ENCODE measurements at places on chromosomes 4 and X.
A peak's percentile ranks its signal among the peaks of the same experiment; 100 is the strongest.

GRCh38 chr4:123198706-123199105, 197.9 kb upstream of the SPRY1 start:
- DNase-seq, result no peak

DNA sequence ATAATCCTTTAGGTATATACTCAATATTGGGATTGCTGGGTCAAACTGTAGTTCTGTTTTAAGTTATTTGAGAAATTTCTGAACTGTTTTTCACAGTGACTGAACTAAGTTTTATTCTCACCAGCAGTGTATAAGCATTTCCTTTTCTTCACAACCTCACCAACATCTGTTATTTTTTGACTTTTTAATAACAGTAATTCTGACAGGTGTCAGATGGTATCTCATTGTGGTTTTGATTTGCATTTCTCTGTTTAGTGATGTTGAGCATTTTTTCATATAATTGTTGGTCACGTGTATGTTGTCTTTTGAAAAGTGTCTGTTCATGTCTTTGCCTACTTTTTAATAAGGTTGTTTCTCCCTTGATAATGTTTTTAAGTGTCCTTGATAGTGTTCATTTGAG, 112.6 kb downstream of the LINC00632 start:
- no peak for DNase-seq

DNA sequence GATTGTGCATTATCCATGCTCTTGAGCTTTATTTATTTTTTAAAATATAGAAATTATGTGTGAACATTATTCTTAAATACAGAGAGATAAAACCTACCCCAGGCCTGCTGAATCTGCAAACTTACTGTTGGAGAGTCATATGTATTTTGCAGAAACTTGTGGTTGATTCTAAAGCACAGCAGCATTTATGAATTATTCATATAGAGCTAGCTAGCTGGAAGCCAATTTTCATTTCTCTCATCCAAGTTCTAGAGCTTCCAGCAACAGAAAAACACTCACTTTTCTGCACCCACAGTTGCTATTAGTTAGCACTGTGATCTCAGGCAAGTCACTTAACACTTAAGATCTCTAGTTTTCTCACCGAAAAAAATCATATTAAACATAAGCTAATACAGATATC, 479.5 kb upstream of the FAM47C start:
- DNase-seq, result no peak

GRCh38 chr4:171812665-171813525, at the start of gene GALNTL6:
Gene GALNTL6 (plus strand): TSS chr4:171813404.
- no peak for DNase-seq

GRCh38 chr4:47662975-47663374, 174.9 kb downstream of the CORIN start:
- DNase-seq, result no peak

GRCh38 chrX:46554942-46555341, 9.7 kb upstream of the ZNF674 start:
- DNase-seq, result no peak

DNA sequence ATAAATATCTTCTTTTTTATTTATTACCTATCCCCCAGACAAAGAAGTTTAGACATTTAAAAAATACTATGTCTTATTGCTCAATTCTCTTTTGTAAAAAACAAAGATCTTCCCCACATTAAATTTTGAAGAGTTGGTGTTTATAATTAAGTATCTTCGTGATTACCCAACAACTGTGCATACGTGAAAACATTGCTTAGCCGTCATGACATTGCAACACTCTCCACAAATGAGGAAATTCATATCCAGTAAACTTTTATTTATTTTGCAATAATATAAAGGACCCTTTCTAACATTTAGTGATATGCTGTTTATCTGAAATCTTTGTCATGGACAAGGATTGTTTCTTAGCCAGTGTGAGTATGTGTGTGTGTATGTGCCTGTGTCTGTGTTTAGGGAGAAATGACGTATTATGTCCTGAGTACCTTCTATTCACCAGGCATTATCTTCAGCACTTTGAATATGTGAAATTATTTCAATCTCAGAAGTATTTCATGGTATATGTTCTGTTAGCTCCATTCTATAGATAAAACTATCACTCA, 26.1 kb upstream of the EREG start:
- no peak for DNase-seq

DNA sequence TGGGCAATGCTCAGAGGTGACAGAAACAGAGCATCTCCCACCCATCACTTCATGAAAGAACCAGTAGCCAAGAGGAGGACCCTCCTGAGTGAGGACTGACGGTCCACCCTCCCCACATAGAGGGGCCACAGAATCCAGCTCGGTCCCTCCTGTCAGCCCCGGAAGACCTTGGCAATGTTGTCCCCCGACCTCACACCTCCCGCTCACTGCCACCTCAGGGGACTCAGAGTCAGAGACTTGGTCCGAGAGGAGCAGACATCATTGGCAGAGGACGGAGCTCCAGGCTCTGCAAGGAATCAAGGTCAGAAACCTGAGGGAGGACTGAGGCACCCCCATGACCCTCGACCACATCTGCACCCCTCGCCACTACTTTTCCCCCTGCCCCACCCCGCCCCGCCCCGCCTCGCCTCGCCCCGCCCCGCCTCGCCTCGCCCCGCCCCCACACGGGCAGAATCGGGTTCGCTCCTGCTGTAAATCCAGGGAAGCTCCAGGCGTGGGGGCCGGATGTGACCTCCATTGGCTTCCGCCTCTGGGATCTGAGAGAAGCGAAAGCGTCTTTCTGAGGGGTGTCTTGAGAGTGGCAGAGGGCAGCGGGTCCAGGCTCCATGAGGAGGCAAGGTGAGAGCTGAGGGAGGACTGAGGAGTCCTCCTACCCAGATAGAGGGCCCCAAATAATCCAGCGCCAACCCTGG, at the start of gene MAGEA11:
Gene MAGEA11 (plus strand): TSS at position 516 of the 692 bp plus-strand sequence. CDS start 1,100 bp downstream, outside the sequence.
- DNase-seq, result no peak

GRCh38 chr4:87060957-87061356, 126.1 kb downstream of the AFF1 start:
- peak; percentile 65 for DNase-seq

DNA sequence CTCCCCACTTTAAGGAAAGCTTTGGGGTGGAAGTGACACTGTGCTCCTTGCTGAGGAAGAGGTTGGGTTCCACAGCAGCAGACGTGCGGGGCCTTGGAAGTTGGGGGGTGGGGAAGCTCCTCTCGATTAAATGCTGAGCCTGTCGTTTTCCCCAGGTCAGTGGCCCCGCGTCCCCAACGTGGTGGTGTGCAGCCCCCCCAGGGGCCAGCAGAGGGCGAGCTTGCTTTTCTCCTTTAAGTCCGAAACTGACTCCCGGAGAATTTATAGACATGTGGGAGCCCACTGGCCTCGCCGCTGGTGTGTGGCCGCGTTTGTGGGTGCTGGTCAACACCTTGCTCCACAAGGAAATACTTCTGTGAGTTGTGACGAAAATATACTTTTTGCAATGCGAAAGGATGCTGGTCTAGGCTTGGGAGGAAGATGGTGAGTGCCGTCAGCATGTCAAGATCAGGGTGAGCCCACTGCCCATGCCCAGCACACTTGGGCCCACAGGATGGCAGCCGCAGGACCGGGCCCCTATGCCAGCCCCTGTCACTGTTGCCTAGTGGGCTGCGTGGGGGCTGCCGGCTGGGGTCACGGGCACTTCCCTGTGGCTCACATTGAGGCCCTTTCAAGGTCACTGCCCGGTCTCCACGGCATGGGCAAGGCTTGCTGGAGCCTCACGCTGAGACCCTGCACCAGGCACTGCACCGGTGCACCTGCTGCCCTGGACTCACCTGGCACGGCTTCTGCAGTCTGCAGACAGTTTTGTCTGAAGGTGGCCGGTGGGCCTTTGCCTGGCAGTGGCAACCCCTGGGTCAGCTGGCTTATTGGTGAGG, 9.4 kb downstream of the UVSSA start:
- DNase-seq, result no peak

DNA sequence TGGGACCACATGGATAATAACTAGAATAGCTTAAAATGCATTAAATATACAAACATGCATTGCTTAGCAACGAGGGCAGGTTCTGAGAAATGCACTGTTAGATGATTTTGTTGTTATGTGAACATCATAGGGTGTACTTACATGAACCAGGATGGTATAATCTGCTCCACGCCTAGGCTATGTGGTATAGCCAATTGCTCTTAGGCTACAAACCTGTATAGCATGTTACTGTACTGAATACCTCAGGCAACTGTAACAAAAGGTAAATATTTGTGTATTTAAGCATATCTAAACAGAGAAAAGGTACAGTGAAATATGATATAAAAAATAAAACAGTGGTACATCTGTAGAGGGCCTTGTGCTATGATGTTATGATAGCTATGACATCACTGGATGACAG, 169.2 kb upstream of the IL15 start:
- no peak for DNase-seq

DNA sequence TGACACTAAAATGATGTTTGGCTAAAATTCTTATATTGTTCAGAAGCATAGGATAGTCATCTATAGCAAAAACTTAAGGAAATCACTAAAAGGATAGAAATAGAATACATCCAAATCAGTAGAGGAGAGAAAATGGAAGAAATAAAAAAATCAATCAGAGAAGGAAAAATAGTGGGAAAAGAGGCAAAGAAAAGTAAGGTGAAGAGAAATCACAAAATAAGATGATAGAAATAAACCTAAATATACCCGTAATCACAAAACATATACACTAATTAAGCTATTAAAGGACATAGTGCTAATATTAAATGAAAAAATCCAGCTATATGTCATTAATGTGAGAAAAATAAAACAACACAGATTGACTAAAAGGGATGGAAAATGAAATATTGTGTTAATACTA, 6.3 kb downstream of the PGRMC2 start:
- DNase-seq, result no peak

DNA sequence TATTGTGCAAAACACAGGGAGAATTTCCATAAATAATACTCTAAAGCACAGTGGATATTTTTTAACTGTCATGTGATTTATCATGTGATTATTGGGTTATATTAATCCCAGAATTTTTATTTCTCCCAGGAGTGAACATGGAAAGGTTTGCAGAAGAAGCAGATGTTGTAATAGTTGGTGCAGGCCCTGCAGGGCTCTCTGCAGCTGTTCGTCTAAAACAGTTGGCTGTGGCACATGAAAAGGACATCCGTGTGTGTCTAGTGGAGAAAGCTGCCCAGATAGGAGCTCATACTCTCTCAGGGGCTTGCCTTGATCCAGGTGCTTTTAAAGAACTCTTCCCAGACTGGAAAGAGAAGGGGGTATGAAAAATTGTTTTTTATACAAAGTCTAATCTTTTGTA, 10.0 kb downstream of the ETFDH start:
- no peak for DNase-seq

GRCh38 chrX:137428766-137429591, 136.9 kb upstream of the ZIC3 start:
- no peak for DNase-seq

DNA sequence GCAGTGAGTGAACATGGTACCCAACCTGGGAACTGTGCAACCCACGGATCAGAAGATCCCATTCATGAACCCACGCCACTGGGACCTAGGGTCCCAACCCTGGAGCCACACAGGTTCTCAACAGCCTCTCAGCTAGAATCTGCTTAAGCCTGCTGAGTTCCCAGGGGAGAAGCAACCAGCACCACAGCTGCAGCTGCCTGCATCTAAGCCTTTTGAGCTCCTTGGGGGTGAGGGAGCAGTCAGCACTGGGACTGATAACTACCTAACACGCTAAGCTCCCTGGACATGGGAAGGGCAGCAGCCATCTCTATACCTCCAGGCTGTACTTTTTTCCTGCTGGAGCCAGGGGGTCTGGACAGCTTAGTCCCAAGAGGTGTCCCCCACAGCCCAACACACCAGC, 179.3 kb downstream of the IL15 start:
- DNase-seq, result no peak

DNA sequence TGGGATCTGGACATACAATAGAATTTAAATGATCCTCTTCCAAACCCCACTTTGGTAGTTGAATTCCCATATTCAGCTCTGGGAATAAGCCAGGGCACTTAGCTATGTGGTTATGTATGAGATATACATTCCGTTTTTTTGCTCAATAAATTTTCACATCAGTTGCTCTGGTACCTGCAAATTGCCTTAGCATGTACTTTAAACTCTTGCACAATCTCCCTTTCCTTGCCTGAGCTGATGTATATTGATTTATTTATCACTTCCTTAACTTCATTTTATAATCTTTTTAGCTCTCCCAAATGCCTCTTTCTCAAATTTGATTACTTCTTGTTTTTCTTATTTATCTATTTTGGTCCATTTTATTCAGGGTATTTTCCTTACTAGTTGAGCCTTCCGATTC, 90.1 kb upstream of the AGA start:
- DNase-seq, result no peak

DNA sequence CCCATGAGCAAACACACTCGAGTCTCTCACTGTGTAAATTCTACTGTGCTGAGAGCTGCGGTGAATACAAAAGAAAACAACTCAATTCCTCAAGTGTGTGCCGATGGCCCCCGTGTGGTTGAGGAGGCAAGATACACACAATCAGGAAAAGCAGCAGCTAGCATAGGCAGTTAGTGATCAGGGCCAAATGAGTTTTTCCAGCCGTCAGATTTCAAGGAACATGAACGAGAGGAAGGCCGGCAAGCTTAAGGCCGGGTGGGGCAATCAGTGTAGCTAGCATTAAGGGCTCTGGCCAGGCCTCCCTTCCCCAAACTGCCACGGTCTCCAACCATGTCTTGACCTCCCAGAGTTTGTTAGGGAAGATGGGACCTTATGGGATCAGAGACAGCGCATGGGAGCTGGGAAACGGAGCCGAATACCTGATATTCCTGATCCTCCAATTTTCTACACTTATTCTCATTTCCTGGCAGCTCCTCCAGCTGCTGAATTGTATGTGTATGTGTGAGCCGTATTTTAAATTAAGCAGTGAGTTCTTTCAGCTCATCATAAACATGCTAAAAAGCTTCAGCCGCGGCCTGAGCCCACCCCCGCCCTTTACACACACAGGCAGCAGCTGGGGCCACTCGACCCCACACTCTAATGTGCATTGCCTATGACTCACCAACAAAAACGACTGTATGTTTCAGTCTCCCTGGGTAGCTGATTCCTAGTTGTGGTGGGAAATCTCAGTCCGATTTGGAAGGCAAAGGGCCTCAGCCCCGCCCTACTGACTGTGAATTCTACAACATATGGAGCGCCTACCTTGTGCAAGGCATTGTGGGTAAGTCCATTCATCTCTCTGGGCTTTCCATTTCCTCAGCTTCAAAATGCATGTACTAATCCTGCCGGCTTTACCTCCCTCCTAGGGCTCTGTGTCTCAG, 59.9 kb downstream of the RTL9 start:
- DNase-seq, result no peak

DNA sequence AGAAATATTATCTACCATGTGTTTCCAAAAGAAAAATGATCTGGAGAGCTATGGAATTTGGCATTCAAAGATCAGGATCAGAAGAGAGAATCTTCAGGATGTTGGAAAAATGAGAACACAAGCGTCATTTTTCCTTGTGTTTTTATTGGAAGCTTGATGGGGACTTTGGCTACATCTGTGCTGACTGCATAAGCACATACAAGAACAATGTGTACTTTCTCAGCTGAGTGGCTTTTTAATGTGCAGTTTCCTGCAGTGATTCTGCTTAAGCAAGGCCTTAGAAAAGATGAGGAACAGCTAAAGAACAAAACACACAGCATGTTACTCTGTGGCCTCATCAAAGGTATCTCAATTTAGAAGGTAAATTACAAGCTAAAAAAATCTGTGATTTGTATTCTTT, 1039.9 kb downstream of the GLUD2 start:
- DNase-seq, result no peak

Data from retinal pigment epithelial cell (primary cell).